ENCODE measurements at places on chromosomes 3 and 15.

GRCh38 chr3:27713078-27713423, 9.1 kb downstream of the EOMES start:
- DNase-seq, result no peak

DNA sequence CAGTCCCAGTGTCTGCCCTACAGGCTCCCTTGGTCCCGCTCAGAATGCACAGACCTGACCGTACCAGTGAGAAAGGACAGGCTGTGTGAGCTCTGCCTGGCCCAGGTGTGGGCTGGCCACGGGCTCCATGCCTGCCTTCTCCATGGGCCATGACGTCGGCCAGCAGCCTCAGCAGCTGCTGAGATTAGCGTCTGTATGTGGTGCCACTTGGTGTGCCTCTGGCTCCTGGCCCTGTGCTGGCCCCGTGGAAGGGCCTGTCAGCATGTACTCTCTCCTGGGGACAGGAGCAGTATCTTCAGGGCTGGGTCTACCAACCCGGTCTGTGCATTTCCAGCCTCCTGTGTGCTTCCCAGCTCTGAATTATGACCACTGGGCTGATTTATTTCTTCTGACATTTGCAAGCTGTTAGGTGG, 25.7 kb downstream of the KLF13 start:
- no peak for DNase-seq

DNA sequence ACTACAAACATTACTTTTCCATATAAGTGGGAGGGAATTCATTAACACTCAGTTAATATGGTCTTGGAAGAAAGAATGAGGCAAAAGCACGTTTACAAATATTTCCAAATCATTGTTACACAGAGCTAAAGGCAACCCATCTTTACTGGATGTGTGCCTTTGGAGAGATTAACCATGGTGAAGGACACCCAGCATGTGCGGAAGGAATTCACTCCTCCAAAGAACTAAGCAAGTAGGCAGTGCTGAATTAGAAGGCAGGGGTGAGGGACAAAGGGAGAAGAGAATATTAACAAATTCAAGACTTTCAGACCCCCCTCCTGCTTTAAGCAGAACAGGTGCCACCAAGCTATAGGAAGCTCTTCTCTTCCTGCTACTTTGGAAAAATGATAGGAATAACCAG, 10.1 kb downstream of the ARPP21 start:
- no peak for DNase-seq

GRCh38 chr15:99421172-99421656, 144.6 kb upstream of the MEF2A start:
- DNase-seq, result no peak

DNA sequence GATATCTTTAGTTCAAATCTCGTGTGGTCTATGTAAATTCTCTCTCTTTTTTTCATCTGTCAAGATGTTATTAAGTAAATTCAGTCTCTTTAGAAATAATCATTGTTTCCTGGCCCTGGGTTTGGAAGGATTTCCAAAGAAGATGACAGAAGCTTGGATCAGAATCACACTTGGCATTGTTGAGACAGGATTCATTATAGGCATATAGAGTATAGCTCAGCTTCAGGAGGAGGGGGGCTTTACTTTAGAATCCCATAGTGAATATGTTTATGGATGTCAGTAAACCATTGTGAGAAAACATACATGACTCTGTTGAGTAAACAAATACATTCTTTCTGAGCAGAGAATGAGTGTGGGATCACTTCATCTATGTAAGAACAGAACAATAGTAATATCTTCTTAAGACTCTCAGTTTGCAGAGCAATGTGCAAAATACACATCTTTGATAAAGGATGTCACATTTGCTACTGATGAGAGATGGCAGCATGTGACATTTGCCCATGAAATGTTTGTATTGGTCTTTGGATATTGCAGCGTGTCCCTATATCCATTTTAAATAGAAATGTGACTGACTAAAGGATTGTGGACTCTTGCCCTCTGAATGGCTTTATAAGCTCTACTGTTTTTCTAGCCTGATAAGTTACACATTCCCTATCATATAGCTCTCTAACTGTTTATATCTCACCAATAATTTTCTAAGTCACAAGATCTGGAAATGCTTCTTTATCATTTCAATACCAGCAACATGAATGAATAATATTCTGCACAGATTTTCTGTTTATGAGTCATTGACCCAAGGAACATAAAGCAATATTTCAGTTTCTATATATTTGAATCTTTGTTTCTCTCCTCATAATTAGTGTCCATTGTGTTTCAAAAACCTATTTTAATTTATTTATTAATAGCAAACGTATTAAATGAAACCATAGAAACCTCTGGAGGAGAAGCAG, 95.6 kb upstream of the THRB start:
- DNase-seq, result no peak

DNA sequence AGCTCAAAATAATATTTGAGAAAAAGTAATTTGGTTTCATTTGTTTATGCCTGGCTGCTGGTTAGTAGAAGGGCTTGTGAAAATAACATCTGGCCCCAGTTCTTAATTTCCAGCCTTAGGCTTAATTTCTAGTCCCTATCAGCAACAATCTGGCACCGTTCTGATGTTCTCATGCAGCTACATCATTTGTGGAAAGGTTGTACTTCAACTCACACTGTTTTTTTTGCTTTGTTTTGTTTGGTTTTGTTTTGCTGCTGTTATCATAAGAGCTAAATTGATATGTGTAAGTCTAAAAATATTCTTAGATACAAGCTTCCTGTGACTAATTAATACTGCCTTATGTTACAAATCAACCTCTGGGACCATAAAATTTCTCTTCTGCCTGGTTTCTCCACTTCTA, 8.9 kb downstream of the CPA3 start:
- no peak for DNase-seq

DNA sequence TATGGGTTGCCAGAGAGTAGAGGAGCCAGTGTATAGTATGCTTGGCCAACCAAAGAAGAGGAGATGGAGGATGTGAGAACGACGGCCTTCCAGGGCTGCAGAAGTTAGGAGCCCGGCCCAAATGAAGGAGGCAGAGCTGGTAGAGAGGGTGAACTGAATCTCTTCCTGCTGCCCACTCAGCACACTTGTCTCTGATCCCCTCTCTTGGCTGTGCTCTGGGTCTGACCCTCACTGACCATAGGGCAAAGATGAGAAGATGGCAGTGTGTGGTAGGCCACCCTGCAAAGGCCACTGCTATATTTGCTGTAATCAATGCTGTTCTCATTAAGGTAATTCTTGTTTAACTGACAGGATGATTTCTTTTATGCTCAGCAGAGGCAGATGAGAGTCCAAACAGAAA, 256.0 kb downstream of the OCA2 start:
- no peak for DNase-seq

GRCh38 chr3:147514366-147515160, 105.4 kb downstream of the ZIC1 start:
- DNase-seq, result no peak

Data from effector memory CD8-positive, alpha-beta T cell (primary cell).